ENCODE measurements at places on chromosomes 6 and 20.

- DNase-seq, result no peak
These were observed 72.1 kb downstream of the SOD2 start for GRCh38 chr6:159620947-159621346.

- DNase-seq, result no peak
These were observed 69.3 kb downstream of the ALDH8A1 start for GRCh38 chr6:134880487-134881190.

- no peak for DNase-seq
These were observed 521.0 kb upstream of the ARID1B start for GRCh38 chr6:156256161-156256560.

- no peak for DNase-seq
These were observed 265.0 kb downstream of the UTRN start for GRCh38 chr6:144549837-144550747.

DNA sequence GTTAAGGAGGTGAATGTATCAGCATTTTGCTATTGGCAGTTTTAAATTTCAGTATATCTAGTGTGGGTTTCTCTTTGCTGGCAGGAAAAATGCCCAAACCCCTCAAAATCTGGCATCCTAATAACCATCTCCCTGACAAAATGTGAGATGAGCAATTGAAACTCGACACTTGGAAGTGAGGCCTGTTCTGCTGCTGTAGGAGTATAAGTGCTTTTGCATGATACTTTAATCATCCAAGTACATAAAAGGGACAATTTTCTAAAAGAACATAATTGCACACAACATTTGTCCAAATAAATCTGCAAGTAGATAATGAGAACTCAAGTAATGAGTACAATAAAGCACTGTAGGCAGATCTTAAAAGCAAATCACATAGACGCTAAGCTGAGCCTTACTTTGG is 36.5 kb downstream of the LAMP5 start:
- DNase-seq, result no peak

DNA sequence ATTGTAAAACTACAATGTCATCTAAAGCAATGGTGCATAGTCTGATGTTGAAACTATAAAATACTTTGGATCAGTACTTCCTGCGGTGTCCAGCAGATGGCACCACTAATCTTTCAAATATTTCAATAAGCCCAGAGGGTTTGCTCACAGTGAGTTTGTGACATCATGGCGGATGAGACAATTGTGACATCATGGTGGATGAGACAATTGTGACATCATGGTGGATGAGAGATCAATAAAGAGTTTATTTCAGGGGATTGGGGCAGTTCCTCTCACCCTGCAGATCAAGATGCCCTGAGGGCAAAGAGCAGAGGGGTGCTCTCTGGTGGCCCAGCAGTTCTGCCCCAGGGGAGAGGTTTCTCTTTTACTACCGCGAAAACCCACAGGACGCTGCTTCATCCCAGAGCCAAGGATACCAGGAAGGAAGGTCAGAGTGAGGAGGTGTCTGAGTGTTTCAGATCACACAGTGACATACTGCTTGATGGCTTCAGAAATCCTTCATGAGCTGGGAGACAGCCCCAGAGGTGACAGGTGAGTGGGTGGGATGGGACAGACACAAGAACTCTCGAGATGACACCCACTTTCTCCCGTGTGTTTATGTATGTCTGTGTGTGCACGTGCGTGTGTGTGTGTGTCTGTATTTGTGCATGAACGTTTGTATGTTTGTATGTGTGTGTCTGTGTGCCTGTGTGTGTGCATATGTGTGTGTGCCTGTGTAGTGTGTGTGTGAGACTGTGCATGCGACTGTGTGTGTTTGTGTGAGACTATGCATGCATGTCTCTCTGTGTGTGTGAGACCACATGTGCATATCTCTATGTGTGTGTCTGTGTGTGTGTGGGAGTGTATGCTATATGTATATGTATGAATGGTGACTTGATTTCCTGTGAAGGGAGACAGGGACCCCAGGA is 7.3 kb upstream of the ULBP2 start:
- peak; percentile 47 for DNase-seq

GRCh38 chr20:1505871-1506270 is 14.7 kb upstream of the SIRPB2 start:
- DNase-seq, result no peak

GRCh38 chr6:79072640-79073181 is 5.3 kb downstream of the PHIP start:
- no peak for DNase-seq

- no peak for DNase-seq
These were observed 186.1 kb upstream of the SCGN start for GRCh38 chr6:25465941-25466340.

GRCh38 chr6:70538376-70538775 is 28.4 kb upstream of the SDHAF4 start:
- DNase-seq, result no peak

DNA sequence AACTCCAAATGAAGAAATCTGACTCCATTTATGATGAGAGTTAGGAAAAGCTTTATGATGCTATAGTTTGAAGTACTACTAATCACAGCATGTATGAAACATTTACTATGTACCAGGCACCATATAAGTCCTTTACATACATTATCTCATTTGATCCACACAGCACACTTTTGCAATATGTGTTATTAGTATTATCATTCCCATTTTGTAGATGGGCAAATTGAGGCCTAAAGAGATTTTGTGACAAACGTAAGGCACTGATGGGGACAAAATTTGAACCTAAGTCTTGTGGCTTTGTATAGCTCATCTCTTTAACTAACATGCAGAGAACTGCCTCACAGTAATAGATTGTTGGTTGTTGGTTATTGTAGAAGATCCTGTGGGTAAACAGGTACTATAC is 14.2 kb upstream of the TNFRSF21 start:
- DNase-seq, result no peak

DNA sequence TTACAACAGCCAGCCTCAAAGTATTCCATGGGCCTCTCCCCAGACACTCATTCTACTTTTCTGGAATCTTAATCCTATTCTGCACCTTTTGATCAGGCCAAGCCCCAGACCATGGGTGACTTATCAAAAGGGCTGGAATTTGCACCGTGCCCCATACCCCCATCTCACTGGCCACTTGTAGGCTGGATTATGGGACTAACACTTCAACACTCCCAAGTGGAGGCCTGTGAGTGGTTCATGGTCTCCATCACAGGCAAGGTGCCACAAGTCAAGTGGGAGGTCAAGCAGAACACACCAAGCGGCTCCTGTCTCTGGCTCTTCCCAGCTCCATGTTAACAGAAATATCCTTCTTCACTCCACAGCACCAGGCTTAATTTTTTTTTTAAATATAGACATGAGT is 212.3 kb upstream of the HEY2 start:
- no peak for DNase-seq

DNA sequence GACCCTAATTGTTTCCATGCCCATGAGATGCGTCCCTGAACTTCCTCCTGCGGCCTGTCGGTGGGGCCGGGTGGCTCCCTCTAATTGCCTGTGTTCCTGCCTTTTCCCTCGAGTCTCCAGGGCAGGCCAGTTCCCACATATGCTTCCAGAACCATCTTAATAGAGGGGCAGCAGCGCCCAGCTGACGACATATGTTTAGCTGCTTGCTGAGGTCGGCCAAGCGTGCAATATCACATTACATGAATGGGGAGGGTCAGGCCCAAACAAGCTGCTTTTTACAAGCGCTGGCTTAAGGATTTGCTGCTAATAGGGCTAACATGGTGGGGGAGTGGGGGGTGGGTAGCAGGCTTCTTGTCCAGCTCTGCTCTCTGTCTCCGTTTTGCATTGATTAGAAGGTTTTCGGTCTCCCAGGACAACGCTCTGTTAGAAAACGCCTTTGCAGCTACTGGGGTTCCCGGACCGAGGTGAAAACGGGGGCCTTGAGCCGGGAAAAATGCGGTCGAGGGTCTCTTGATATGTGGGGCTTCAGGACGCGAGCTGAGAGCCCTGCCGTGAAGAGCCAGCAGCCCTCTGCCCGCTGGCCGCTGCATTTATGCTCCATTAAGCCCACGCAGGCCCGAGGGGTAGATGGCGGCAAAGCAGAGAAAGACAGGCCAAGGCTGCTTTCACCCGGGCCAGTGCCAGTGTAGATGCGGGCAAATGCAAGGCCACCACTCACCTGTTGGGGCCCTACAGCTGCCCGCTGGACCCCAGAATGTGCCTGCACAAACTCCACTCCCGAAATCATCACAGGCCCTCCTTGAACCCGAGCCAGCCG is 308.5 kb downstream of the BMP7 start:
- DNase-seq, result no peak

GRCh38 chr6:14985366-14985765 is 260.5 kb upstream of the JARID2 start:
- no peak for DNase-seq

DNA sequence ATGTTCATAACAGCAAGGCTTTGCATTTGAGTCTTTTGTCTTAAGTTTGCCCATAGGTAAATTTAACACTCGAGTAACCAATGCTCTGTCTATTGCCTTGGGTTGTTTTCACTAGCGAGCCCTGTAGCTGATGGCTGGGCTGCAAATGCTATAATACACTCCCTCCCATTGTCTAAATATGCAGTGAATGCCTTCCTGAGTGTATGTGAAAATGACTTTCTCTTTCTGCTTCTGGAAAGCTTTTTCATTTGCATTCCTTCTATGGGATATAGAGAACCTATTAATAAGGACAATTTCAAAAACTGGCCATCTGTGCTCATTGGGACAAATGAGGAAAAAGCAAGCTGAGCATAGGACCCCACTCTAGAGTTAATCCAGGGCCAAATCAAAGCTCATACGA is 156.5 kb upstream of the FBXL4 start:
- no peak for DNase-seq

DNA sequence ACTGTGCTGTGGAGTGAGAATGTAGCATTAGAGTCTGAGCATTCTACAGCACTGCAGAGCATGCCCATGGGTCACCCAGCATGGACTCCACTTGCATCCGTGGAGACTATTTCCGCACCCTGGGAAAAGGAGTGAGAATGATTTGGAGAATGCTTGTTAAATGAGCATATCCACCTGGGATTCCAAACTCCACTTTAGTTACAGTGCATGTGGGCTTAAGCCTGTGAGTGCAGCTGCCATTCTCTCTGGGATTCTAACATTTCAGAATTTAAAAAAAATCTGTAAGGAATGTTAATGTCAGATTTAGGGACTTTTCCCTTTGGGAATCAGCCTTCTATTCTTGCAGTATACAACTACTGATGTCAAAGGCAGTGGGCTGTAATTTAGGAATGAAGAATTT is 33.4 kb downstream of the KIF25 start:
- no peak for DNase-seq
